ENCODE measurements at places on chromosomes 16 and 17.

DNA sequence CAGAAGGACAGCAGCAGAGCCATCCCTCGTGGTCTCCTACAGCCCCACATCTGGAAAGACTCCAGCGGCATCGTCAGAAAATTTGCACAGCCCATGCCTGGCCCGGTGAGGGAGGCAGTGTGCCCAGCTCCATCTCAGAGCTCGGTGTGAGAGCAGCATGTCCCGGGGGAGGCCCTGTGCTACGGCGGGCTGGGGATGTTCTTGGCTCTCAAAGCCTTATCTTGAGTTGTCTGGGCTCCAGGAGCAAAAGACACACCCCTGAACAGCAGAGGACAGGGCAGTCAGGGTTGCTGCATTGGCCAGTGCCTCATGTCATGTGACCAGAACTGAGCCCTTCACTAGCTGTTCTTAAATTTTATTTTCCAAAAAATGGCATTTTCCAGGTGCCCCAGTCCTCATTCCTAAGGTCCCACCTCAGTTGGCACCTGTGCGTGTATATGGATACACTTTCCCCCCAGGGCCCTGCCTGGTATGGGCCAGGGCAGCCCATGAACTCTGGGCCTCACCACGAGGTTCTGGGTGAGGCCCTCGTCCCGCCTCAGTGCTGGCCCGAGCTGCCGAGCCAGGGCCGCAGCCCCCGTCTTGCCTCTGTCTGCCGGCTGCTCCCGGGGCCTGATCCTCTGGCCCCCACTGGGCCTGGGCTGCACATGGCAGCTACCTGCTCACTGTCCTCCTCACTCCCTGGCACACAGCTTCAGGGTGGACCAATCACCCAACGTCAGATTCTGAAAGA is 3.0 kb downstream of the NUDT16L1 start:
- DNase-seq = peak; percentile 18

GRCh38 chr17:82536512-82537201 is 17.1 kb downstream of the FOXK2 start:
- DNase-seq = no peak

DNA sequence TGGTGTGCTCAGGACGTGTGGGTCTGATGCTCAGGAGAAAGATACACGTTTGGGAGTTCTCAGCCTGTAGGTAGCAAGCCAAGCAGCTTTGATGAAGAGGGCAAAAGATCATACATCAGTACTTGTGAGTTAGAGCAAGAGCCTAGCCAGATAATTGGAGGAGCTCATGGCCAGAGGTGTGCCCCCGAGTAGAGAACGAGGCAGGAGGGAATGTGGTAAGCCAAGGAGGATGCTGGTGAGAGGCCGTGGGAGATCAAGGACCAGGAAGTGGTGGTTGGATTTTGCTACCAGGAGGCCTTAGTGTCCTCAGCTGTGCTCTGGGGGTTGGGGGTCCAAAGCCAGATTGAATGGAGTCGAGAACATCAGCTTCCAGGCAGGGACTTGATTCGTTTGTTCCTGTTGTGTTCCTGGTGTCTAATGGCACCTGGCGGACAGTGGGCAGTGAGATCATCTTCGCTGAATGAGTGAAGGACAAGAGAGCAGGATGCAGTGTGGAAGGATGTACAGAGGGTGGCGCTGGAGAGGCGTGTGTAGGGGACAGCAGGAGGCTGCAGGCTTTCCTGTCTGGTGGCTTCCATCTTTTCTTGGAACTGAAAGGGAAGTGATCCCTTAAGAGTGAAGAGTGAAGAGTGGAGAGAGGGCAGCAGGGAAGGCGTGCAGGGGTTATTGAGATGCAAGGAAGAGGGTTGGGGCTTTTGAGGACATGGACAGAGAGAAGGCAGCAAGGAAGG is 11.6 kb downstream of the FBXL19 start:
- peak; percentile 64 for DNase-seq

GRCh38 chr16:83968306-83968851 is 335 bp downstream of the NECAB2 start:
- no peak for DNase-seq

GRCh38 chr16:10756574-10756973 is 12.9 kb downstream of the NUBP1 start:
- DNase-seq = peak; percentile 40

- no peak for DNase-seq
Measured at GRCh38 chr16:58502217-58502921, 2.4 kb downstream of the NDRG4 start.

DNA sequence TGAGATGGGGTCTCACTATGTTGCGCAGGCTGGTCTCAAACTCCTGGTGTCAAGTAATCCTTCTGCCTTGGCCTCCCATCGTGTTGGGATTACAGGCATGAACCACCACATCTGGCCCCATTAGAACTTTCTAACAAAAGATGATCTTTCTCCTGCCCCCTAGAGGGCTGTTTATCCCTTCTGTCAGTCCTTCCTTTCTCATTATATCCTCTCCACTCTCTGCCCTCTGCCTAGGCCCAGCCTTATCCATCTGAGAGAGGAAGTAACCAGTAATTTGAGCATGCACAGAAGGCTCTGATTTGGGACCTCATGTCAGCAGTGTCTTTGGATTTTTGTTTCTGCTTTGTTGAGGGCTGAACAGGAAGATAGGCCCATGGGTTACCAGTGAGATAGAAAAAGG is 4.4 kb upstream of the DHX40 start:
- peak; percentile 30 for DNase-seq

DNA sequence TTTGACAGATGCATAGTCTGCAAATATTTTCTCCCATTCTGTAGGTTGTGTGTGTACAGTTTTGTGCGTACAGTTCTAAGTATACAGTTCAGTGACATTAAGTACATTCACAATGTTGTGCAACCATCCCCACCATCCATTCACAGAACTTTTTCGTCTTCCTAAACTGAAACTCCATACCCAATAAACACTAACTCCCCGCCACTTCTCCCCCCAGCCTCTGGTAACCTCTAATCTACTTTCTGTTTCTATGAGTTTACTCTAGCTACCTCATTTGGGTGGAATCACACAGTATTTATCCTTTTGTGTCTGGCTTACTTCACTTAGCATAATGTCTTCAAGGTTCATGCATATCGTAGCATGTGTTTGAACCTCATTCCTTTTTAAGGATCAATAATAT is 14.3 kb downstream of the PIK3R5 start:
- no peak for DNase-seq

Data from fibroblast of pulmonary artery (primary cell).